ENCODE measurements at places on chromosomes 7 and 10.

DNA sequence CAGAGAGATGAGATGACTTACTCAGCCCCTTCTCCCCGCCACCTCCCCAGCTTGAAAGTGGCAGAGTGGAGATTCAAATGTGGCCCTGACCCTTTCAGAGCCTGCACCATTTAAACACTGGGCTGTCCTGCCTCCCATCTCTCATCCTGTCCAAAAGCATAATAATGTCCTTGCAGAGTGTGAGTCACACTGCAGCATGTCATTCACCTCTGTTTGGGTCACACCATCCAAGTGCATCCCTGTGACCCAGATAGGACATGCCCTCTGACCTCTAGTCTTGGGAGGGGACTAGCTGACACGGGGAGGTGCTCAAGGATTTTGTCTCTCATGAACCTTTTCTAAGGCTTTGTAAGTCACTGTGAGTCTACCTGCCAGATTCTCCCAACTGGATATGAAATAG, 89.1 kb upstream of the PDCD4 start:
- DNase-seq, result no peak

DNA sequence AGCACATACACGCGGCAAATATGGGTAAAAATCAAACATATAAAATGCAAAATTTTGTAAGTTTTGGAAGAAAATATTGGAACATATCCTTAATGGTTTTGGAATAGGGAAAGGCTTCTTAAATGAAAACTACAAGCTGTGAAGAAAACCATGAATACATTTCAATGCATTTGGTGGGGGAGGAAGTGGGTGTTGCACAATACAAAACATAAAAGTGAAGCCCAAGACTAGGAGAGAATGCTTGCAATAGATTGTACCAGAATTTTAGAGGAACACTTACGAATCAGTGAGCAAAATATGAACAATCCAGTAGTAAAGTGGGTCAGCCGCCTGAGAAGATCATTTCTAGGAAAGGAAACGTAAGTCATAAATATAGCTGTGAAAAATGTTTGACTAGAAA, 322.6 kb upstream of the MKI67 start:
- no peak for DNase-seq

GRCh38 chr10:122045212-122045611, 56.2 kb downstream of the TACC2 start:
- no peak for DNase-seq

DNA sequence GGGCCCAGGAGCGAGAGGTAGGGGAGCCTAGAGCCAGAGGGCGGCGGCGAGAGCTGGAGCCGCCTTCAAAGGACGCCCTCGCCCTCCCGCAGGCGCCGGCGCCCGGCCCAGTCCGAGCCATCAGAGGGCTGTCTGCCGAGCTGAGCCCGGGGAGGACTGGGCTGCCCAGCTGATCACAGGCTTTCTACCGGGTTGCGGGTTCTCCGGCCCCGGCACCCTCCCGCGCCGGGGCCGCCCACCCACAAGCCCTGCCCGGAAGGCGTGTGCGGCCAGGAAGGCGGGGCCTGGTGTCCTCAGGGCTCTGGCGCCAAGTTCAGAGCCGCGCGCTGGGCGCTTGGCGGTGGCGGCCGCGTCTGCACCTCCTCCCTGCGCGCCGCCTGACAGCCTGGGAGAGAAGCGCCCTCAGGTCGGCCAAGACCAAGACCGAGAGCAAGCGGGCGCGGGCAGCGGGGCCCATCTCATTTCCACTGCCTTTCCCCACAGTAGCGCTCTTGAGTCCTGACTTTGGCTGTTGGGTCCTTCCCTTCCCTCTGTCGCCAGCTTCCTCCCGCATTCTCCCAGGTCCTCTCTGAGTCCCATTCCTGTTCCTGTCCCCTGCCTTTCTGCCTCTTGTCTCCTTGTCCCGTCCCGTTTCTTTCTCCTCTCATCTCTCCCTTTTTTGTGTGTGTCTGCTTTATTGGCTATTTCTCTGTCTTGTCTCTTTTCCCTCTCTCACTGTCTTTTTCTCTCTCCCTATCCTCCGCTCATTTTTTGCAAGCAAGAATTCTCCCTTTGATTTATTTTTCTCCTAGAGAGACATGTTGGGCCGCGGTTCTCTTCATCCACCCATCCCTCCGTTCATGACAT, 60.6 kb upstream of the MSMB start:
- DNase-seq, result peak; percentile 85

DNA sequence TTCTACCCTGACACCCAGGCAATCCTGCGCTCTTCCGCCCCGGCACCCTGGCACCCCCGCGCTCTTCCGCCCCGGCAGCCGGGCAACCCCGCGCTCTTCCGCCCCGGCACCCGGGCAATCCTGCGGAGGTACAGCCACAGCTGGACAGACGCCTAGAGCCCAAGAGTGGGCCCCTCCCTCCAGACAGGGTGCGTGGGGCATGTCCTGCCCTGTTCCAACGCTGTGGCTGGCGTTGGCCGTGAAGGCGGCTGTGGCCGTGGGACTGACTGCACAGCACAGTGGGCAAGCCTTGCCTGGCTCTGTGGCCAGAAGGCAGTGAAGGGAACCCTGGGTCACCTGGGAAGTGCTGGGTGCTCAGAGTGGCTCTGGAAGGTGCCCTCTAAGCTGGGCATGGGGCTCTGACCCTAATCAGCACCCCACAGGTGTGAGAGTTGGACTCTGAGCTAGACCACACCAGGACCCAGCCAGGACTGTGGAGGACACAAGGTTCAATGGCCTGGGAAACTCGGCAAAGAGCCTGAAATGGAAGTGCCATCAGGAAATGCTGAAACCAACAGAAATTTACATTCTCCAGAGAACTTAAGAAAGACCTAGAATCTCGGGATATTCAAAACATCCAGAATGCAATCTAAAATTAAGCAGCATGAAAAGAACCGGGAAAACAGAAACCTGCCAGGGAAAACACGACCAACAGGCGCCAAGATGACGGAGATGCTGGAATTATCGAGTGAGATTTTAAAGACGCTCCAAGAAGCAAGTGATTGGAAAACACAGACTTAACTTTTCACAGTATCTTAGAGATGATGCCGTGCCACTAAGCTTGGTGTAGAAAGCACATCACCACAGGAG, 253.6 kb downstream of the ELFN1 start:
- peak; percentile 70 for DNase-seq

GRCh38 chr10:124734311-124735166, 9.6 kb downstream of the FAM53B start:
- DNase-seq, result no peak

- DNase-seq, result no peak
Measured at GRCh38 chr10:127585519-127586023, 36.5 kb downstream of the NPS start.

- DNase-seq, result no peak
Measured at GRCh38 chr10:74839708-74840107, 13.3 kb downstream of the KAT6B start.

- no peak for DNase-seq
Measured at GRCh38 chr7:33399528-33400213, 270.3 kb downstream of the BBS9 start.

GRCh38 chr7:56174875-56175760, 58.9 kb upstream of the NUPR2 start:
- DNase-seq, result peak; percentile 58

DNA sequence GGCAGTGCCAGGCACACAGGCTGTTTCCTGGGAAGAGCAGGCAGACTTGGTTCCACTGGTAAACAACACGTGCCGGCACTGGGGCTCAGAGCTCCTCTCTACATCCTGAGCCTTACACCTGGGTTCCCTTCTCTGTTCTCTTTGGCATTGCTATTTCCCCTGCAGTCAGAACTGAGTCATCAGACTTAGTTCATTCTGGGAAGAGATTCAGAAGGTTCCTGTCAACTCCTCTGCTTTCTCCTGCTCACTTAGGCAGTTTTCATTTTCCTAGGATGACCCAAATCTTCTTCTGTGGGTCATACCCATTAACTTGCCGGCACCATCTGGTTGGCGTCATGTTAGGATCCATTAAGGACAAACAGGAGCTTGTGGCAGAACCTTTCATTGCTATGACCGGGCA, 33.4 kb upstream of the LRRC18 start:
- DNase-seq, result no peak

DNA sequence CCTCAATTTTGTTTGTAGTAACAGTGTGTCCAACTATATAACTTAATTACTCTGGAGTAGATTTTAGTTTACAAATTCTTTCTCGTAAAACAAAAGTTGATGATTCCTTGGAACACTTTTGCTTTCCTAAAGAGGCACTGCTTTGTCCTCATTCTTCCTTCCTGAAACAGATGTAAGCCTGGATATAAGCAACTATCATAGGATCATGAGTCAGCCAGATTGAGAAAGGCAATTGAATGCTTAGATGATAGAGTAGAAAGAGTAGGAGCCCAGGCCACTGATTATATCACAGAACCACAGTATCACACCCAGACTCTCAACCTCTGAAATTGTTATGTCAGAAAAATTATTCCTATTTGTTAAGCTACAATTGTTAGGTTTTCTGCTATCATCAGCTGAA, 69.9 kb downstream of the TMEM106B start:
- no peak for DNase-seq

DNA sequence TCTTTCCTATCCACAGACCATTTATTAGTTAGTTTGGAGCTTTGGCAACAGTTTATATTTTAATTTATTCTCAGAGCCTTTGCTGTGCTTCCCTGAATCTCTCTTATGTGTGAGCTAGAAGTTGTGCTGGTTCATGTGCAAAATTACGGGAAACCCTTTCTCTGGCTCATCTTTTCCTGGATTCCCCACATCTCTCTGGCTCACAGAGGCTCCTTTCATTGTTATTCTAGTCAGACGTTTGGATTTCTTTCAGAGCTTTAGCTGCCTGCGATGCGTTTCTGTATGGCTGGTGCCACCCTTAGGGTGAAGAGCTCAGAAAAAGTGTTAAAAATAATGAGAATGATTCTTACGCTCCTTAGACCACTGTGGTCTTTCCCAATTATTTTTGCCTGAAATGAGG, 53.3 kb downstream of the TPST1 start:
- DNase-seq, result no peak

DNA sequence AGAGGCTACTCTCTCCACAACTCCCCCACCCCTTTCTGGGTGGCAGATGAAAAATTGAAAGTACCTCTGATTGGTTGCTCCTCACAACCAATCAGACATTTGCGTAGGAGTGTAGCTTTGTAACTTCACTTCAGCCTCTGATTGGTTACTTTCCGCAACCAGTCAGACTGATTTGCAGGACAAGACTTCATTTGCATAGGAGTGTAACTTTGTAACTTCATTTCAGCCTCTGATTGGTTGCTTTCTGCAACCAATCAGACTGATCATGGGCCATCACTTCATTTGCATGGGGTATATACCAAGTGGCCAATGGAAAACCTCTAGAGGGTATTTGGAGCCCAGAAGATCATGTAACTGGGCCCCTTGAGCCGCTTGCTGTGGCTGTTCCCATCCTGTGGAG, 25.6 kb downstream of the CDNF start:
- DNase-seq, result no peak

DNA sequence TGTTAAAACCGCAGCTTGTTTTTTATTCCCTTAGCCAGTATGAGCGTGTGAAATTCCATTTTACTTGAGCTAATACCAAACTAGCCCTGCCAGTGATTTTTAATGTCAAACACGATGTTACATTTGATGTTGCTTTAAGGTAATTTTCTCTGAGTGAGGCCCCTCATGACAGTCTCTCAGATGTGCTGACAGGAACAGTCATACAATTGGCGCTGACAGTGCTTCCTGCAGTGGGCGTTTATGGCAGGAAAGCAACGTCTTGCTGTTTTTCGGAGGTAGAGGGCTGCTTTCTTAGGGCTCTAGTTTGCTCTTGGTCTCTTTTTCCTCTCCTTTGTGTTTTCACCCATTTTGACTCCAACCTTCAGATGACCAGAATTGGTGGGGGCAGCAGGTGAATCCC, 19.3 kb downstream of the PON1 start:
- no peak for DNase-seq

DNA sequence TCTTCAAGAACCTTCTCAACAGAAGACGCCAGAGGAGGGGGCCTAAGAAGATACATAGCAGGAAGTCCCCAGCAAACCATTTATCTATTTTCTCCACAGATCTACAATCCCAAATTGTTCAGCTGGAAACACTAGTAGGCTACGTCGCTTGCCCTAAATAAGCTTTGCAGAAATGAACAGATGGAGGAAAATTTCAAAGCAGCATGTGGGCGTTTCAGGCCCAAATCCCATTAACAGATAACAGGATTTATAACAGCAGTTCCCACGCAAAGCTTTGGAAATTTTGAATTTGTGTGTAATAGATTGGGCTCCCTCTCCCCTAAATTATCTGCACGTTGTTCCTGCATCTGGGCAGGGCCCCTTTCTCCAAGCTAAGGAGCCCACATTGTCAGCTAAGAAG, 60.6 kb upstream of the FRMD4A start:
- DNase-seq, result no peak

DNA sequence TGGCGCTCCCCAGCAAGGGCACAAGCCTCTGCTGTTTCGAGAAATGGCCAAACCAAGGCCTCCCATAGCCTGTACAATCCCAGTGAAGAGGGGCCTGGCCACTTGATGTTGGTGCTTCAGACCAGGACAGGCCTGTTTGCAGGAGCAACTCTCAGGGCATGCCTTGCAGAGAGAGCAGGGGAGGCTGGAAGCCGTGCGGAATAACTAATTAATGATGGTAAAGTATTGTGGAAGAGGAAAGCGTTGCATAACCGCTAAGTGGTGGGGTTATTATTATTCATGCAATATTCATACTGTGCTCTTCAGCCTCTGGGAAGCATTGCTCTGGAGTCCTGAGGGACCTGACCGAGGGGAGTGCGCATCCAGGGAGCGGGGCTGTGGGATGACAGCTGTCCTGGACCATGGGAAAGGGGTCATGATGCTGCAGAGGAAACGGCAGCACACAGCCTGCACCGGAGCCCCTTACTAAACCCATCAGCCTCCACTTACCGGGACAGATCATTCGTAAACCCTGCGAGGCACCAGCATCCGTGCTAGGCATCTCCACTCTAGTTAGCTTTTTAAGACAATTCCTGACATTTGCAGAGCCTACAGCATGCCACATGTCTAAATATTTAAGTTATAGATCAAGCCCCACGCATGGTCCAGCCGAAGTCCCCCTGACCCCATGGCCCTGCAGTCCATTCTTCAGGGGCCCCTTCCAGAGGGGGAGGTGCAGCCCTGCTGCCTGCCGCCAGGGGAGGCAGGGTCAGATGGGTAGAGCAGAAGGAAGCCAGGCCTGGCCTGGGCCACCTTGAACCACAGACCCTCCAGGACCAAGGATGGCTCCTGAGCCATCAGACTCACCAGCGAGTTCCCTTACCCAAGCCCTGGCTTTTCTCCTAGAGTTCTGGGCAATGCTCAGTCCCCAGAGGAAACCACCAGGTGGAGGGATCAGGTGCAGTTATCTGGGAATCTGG, 11.6 kb downstream of the TMEM273 start:
- no peak for DNase-seq

DNA sequence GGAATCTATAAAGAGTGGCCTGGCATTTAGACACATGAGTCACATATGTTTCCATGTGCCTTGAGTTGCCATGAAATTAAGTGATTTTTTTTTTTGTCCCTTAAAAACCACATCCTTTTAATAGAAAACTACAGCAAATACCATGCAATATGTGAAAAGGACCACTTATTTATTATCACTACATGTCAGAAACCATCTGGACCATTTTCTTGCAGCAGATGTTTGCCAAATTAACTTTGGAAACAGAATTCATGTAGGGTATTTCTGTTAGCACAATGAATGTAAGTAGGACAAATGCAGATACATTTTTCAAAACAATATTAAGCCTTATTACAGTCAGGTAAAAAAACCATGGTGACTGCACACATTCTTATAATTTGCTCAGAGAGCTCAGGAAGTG, 230.6 kb downstream of the REEP3 start:
- no peak for DNase-seq
